Hematopoietic multipotent progenitor cell (in vitro differentiated cells): ENCODE measurements at places on chromosomes 12 and 14.

DNA sequence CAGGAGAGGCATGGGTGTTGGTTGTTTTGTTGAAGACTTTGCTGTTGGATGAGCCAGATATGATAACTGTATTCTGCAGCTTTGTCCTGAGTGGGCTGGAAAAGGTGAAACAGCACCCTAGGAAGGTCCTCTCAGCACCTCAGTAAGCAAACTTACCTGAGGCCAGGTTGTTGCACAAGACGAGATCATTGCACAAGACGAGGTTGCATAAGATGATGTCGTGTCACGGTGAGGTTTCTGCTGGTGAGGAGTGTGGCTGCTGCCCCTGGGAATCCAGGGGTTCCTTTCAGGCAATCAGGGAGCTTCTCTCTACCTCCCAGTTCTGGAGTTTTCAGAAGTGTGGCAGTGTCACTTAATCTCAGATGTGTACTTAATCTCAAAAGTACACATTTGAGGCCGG is 85.6 kb downstream of the GLT1D1 start:
- no peak for DNase-seq

DNA sequence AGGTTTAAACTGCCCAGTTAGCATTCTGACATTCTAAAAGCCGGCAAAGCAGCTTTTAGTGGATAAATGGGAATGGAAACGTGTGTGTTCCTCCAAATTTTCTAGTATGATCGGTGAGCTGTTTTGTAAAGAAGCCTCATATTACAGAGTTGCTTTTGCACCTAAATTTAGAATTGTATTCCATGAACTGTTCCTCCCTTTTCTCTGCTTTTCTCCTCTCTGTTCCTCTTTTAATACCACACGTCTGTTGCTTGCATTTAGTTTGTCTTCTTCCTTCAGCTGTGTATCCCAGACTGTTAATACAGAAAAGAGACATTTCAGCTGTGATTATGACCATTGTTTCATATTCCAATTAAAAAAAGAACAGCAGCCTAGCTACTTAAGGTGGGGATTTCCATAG is 10.7 kb downstream of the DYRK2 start:
- DNase-seq, result no peak

DNA sequence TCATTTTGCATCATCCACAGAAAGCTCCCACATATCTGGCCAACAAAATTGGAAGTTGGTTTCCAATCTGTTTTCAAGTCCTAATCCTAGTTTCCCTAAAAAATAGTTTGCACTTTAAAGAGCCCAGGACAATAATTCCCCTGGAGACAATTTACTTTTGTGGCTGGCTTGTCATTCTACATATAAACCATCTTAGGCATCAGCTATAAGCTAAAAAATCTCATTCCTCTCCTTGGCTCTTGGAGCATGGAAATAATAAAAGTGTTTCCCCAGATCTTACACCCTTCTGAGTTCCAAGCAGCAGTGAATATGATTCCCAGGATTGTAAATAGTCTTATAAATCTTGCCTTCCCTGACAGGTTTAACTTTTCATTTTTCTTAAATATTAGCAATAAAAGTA is 89.1 kb upstream of the NUDT4 start:
- no peak for DNase-seq

- no peak for DNase-seq
These were observed 7.5 kb downstream of the PSMA6 start for GRCh38 chr14:35299708-35300107.

DNA sequence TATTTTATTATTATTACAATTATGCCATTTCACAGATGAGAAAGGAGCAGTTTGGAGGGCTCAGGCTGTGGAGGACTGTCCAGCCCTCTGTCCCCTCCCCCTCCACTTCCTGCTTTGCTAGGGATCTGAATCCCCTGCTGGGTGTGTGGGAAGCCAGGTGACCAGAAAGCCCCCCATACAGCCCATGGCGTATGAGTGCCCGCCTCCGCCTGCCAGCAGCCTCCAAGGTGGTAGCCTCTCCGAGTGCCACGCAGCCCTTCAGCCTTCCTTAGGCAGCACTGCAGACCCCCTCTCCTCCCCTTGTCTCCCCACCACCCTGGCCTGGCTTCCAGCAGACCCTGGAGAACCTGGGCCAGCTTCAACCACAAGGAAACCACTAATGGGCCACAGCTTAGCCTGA is 12.6 kb downstream of the DTX1 start:
- DNase-seq, result no peak

DNA sequence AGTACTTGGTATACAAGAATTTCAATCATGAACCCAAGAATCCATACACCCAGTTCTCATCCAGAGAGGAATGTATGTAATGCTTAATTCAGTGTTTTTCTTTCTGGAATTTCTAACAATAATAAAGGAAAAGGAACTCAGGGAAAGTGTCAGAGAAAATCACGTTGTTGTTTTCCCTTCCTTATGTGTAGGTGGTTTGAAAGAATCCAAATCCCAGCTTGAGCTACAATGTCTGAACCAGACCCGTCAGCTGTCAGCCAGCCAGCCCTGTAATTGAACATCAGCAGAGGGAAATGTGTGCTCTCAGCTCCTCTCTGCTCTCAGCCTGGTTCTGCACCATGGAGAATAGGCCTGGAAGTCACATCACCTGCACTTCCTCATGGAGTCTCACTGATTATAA is 126.5 kb downstream of the TMEM30B start:
- DNase-seq, result no peak

DNA sequence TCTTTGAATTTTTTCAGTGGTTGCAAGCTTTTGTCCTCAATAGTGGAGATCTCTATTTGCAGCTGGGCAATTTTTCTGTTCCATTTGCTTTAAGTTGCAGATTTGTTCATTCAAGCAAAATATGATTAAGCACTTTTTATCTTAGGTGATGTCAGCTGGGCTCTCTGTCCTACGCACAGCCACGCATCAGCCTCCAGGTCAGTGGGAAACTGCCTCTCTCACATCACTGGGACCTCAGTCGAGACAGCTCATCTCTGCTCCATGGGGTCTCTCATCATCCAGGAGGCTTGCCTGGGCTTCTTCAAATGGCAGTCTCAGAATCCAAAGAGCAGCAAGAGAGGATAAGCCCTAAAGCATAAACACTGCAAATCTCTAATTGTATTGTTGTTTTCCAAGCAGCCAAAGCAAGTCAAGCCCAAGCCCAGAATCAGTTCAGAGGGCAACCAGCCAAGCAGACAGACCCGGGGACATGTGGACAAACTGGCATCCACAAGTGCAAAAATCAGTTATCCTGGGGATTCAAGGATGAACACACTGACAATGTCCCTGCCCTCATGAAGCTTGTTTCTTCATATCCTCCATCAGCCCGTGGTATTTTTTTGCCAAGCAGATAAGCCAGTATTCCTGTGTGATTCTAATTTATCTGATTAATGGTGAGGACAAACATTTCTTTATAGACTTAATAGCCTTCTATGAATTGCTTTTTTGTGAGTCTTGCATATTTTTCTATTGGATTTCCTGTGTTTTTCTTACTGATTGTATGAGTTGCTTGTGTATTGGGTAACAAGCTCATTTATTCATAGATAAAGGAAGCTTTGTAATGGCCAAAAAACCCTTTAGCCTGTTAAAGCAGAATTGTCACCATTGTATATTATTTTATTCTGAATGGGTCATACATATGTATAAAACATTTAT is 262.5 kb downstream of the GXYLT1 start:
- no peak for DNase-seq

GRCh38 chr12:6842075-6842474 is 1.4 kb downstream of the GNB3 start:
- no peak for DNase-seq

- DNase-seq, result no peak
These were observed 75.3 kb upstream of the C14orf180 start for GRCh38 chr14:104504172-104504735.

DNA sequence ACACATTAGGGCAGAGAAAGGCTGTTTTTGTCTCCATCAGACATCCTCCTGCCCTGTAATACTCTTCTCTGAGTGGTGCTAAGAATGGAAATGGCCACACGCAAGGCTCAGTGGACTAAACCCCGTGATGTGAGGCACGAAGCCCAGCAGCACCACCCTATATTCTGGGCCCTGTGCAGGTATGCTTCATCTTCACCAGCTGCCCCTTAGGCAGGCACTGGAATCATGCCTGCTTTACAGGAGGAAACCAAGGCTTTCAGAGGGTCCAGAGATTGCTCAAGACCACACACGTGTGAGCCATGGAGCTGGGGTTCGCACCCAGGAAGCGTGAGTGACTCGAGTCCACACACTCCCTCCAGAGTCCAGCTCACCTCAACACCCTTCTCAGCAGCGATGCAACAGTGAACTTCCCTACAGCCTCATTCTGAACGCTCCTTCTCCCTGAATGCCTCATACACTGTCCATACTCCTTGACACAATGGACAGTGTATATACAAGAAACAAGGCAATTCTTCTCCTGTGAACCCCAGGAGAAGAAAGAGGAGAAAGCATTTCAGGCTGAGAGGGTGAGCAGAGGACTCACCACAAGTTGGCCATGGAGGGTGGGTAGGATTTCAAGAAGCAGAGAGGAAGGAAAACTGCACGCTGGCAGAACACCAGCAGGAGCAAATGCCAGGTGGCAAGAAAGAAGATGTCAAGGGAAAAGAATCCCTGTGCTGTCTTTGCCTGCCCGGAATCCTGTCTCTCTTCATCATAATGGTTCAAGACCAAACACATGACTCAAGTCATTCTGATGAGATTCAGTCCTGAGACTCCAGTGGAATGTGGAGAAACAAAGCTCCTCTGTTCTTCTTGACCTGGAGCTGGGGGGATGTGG is 39.1 kb downstream of the NT5DC3 start:
- no peak for DNase-seq

- peak; percentile 41 for DNase-seq
These were observed 34.8 kb downstream of the DIO3 start for GRCh38 chr14:101595887-101596721.

- DNase-seq, result no peak
These were observed 89.9 kb downstream of the SLC24A4 start for GRCh38 chr14:92412912-92413311.

- no peak for DNase-seq
These were observed 99.1 kb upstream of the CCND2 start for GRCh38 chr12:4174417-4174816.

DNA sequence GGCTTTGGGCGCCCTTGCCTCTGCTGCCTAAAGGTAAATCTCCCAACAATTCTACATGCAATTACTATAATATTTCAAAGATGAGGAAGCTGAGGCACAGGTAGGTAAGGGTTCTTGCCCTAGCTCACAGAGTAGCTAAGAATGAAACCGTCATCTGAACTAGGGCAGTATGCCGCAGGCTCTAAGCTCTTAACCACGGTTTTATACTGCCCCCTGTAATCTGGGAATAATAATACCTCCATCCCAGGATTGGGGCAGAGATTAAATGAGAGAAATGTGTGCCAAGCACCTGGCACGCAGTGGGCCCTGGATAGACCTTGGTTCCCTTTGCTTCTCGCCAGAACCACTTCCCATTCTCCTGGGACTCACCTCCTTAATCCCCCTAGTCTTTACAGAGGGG is 1.5 kb upstream of the HRK start:
- DNase-seq, result no peak

DNA sequence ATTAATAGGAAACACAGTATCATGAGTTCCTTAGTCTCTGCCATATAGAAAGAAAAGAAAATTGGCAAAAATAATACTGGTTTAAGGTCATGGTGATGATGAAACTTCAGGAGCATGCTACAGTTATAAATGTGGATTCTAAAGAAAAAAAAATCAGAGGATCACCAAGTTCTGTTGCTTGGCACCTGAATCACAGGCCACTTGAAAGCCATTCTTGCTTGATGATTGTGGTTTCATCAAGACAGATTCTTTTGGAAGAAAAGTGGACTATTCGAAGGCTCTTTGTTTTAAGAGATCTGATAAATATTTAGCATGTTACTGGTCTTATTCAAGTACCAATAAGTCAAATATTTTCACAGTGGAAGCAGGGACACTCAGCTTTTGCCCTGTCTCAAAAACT is 148.9 kb downstream of the SAMD4A start:
- no peak for DNase-seq

DNA sequence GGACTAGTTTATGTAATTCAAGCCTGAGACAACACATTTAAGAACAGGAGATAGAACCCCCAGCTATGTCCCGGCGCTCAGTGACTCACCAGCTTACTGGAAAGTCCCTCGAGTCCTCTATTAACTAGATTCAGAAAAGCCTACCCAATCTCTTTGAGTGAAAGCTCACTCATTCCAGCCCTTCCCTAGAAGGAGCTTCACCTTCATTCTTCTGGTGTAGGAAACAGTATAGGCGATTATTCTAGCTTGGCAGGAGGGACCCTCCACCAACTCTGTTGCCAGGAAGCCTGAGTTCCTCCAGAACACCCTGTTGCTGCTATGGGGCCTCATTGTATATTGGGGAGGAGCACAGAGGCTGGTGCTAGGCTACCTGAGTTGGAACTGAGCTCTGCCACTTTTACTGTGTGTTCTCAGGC is 57.2 kb upstream of the AEBP2 start:
- peak; percentile 2 for DNase-seq

- no peak for DNase-seq
These were observed 346.3 kb downstream of the VRK1 start for GRCh38 chr14:97143456-97143855.

- no peak for DNase-seq
These were observed 5.3 kb downstream of the BHLHE41 start for GRCh38 chr12:26119391-26119989.

DNA sequence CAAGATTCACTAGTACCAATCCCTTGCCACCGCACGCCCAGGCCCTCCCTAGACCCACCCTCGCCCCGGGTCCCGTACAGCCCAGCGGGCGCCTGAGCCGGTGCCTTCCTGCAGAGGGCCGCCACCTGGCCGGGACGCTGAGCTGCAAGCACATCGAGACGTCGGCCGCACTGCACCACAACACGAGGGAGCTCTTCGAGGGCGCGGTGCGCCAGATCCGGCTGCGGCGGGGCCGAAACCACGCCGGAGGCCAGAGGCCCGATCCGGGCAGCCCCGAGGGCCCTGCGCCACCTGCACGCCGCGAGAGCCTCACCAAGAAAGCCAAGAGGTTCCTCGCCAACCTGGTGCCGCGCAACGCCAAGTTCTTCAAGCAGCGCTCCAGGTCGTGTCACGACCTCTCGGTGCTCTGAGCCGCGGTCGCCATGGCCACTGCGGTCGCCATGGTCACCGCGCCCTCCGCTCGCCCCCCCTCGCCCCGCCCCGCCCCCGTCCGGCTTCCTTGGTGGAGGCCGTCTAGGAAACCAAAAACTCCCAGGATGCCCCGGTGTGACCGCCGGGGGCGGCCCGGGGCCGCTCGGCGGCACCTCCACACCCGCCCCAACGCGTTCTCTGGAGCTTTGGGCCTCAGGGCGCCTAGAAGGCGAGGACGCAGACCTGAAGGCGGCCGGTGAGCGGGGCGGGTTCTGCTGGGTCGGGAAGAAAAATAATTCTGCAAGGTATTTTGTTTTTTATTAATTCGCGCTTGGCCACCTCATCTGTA is 3.7 kb downstream of the REM2 start:
- peak; percentile 58 for DNase-seq

DNA sequence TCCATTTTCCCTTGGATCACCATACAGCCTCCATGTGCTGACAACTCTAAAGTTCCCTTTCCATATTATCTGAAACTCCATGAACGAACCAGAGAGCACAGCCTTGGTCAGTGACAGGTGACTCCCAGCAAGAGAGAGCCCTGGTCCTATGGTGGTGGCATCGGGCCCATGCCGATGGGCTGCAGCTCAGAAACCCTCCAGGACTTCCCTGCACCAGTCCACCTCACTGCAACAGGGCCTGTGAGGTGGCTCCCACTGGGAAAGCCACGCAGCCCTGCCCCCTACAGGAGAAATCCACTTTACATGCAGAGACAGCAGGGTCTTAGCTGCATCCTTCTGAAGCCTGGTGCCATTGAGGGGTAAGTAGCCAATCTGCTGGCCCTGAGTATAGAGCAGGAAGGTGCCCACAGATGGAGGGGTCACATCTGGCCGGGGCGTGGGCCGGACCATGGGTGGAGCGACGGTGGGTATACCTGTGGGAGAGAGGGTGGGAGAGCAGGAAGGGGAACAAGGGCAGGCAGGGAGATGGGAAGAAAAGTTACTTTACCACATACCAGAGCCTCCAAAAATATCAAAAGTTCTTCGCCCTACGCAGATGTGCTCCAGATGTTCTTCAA is 24.7 kb downstream of the RTRAF start:
- no peak for DNase-seq
